ENCODE measurements at places on chromosomes 11 and 22.

GRCh38 chr11:119729951-119730613, 1.1 kb upstream of the NECTIN1 start:
- DNase-seq, result no peak

DNA sequence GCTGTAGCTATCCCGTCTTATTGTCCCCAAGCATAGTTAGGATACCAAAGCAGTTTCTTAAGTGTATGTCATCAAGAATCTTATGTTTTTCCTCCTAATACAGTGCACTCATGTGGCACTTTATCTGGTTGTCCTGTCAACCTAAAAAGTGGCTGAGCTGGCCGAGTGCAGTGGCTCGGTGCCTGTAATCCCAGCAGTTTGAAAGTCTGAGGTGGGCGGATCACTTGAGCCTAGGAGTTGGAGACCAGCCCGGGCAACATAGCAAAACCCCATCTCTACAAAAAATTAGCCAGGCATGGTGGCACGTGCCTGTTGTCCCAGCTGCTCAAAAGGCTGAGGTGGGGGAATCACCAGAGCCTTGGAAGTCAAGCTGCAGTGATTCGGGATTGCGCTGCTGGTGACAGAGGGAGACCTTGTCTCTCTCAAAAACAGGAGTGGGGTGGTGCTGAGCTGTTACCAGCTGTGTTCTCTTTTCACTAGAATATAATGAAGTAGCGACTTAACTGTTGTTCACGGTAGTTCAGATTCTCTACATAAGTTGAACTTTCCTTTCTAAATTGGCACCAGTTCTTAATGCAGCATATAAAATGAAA, 48.1 kb downstream of the EP300 start:
- no peak for DNase-seq

DNA sequence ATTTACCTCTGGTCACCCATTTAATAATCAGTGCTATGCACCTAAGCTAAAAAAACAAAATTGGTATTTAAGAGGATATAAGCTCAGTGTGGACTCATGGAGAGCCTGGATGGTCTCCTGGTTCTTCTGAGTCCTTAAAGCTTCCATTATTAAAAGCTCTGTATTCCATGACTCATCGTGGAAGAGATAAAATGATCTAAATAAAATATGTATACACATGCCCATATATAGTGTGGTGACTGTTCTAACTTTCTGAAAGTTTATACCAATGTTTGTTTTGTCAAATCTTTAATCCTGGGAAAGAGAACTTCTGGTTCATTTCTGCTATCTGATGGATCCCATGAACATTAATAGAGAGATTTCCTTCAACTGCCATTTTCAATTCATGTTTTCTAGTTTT, 375.9 kb downstream of the GUCY1A2 start:
- DNase-seq, result no peak

- DNase-seq, result peak; percentile 97
Observed at GRCh38 chr11:95641495-95641894, 148.1 kb downstream of the FAM76B start.

DNA sequence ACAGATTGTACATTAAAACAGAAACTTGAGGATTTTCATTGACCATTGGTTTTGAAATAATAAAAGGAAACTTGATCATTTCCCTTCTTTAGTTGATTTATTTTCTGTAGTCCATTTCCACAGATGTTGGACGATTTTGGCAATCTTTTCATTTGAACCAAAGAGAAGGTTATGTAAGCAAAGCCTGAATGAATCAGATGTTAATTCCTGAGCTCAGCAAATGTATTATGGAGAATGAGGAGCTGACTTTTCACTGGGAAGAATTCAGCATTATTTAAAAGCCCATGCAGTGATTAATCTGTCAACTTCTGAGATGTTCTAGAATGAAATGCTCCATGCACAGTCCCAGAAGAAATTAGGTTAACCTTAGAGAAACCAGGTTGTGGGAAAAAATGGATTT, 29.0 kb downstream of the ELMOD1 start:
- no peak for DNase-seq

DNA sequence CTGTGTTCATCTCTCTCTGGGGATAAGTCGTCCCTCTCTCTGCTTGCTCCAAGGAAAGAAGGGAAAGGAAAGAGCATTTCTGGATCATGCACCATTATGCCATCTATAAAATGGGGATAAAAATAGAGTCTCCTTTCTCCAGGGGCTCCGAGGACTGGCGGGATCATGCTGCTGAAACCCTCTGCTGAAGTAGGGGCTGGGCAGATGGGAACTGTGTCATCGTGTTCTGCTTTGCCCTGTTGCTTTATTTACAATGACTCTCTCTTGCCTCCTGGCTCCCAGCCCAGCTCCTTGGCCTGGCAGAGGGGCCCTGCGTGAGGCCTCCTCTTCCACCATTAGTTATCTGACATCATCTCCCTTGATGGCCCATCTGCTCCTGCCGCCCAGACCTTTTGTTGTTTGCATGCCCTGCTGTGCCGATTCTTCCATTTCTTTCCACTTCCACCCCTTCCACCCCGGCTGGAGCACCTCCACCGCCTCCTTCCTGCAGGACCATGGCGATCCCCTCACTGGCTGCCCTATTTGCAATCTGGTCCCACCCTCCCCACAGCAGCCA, 200.9 kb downstream of the MYO18B start:
- DNase-seq, result peak; percentile 5
